T-helper 22 cell (primary cell): ENCODE measurements at places on chromosomes 4 and X.
A peak's percentile ranks its signal among the peaks of the same experiment; 100 is the strongest.

DNA sequence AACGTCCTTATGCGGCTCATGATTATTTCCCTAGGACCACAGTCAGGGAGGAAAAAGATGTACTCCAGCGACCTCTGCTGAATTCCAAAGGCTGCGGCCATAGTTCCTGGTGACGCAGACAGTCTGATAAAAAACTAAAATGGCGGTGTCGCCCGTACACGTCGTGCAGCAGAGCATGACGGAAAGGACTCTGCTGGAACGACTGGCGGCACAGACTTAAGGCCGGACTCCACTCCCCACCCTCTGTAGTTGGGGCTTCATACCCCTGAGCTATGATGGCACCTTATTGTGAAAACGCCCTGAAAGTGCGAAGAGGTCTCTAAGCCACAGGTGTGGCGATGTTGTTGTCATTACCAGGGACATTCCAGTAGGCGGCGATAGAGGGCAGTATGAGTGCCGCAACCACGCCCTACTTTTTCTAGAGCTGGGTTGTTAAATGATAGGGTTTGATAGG, 90.0 kb upstream of the EDA2R start:
- peak; percentile 9 for DNase-seq

- DNase-seq, result no peak
These were observed 12.5 kb downstream of the F8 start for GRCh38 chrX:155009994-155010472.

GRCh38 chr4:137994853-137995252, 247.3 kb downstream of the SLC7A11 start:
- DNase-seq, result no peak

GRCh38 chrX:135625995-135626394, 87.4 kb upstream of the CT45A1 start:
- DNase-seq, result no peak

DNA sequence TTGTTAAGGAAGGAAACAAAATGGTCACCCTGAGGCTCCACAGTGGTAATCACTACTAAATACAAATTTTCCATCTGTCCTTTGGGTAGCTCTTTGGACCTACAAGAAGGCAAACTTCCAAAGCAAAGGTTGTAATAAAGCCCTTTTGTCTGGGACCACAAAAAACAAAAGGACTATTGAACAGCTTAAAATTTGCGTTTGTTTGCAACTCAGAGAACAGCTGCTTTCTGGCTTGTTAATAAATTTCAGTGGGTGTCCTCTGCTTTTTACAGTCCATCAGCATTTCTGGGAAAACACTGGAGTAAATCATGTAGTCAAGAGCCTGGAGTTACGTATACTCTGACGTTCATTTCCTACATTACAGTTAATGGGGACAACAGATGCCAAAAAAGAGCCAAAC, 439.7 kb upstream of the DIAPH2 start:
- no peak for DNase-seq

- DNase-seq, result no peak
These were observed 141.8 kb downstream of the SMIM20 start for GRCh38 chr4:26055855-26056254.

DNA sequence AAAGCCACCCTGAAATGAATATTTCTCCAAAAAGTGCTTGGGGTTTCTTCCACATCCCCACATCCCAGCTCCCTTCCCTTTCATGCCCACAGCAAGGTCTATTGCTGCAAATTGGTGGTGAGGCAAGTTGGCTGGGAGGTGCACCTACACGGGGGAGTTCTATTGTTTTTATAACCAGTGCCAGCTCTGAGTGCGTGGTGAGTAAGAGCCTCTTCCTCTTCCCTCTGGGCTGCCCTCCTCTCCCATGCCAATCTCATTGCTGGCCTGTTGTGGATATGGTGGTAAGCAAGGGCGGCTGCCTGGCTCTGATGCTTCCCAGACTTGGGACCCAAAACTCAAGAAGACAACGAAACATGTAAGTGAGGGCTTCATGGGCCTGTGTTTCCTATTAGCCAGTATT, 204.3 kb downstream of the SHROOM3 start:
- no peak for DNase-seq

- DNase-seq, result no peak
These were observed 1359.5 kb downstream of the TECRL start for GRCh38 chr4:63049726-63050125.

DNA sequence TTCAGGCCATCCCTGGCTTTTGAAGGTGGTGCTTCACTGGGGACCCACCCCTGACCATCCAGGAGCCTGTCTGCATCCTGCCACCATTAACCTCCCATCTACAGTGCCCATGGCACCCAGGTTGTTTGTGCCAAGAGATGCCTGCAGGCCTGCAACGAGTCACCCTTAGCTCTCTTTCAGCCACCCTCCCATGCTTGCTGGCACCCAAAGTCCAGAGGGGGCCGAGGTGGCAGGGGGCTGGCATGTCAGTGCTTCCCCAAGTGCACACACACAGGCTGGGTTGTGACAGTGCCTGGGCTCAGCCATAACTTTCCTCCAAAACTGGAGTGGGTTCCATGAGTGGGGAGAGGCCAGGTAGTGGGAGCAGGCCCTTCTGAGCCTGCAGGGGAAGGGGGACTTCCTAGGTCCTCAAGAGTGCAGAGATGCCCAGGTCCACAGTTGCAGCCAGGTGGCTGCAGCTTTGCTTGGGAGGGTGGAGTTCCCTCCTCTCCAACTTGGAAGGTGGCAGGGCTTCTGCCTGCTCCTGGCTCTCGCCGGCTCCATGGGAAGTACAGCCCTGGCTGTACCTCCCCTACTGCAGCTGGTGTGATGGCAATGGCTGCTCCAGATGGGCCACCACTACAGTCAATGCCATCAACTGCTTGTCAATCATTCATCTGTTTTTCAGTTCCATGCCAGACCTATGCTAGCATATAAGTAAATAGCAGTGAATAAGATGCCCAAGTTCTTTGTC, 235.9 kb upstream of the GIMD1 start:
- DNase-seq, result no peak

DNA sequence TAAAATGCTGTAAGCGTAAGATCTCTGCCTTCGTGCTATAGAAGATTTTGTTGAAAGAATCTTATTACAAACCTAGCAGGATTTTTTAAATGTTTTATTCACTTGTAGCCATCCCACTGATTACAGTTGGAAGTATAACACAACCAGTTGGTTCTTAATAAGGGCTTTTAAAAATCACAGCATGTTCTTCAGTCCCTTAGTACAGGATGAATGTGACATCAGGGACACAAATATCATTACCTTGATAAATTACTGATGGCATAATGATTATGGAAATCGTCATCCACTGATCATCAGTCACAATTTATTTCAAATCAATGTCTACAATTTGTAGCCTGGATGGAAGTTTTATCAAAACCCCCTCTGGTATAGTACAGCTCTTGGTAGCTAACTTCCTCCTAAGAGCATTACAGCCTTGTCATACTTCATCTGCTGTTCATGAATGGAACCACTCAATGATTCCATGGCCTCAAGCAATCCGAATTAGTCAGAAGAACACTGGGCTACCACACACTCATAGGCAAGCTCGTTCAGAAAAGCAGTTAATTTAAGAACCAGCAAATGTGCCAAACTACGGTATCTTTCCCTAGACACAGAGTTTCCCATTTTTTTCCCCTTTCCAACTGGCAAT, 389.2 kb upstream of the TENM3 start:
- no peak for DNase-seq
